Esophagus mucosa (tissue), 1 donor: ENCODE measurements at places on chromosomes 13 and 19. TPM values are rescaled to one million over a fixed set of nuclear protein-coding genes. Genes with fewer than 3 reads are reported as not detected.

Gene PODNL1
- 8.5 TPM for total RNA-seq

Gene LGALS14
- total RNA-seq, result not detected

Gene PNMA8A
- total RNA-seq, result 0.12 TPM

Gene C19orf53
- total RNA-seq, result 60.2 TPM

Gene IGFL2
- 2.3 TPM for total RNA-seq

Gene CGB1
- not detected for total RNA-seq

Gene SEMA6B
- total RNA-seq, result 2.0 TPM

Gene SIGLEC5
- total RNA-seq, result not detected

Gene LHFPL6
- total RNA-seq, result 3.3 TPM

Gene CCDC9
- 14.6 TPM for total RNA-seq

Gene CLDN10
- total RNA-seq, result 0.76 TPM

Gene SSC5D
- total RNA-seq, result 0.24 TPM

Gene IZUMO2
- not detected for total RNA-seq

Gene MISP
- 0.40 TPM for total RNA-seq

Gene CDC42EP5
- total RNA-seq, result 18.2 TPM

Gene YJEFN3
- 1.00 TPM for total RNA-seq

Gene ZNF304
- 5.3 TPM for total RNA-seq

Gene MBD3L3
- not detected for total RNA-seq

Gene GPR4
- 0.56 TPM for total RNA-seq

Gene DENND1C
- 1.3 TPM for total RNA-seq

Gene ZNF547
- total RNA-seq, result 1.4 TPM

Gene C5AR1
- total RNA-seq, result 1.1 TPM

Gene RELB
- 6.6 TPM for total RNA-seq

Gene ZNF296
- 8.1 TPM for total RNA-seq

Gene KMT2B
- 21.1 TPM for total RNA-seq

Gene SLC27A5
- total RNA-seq, result 6.4 TPM

Gene ERICH6B
- not detected for total RNA-seq

Gene KASH5
- total RNA-seq, result not detected

Gene FZR1
- 38.5 TPM for total RNA-seq

Gene SYT5
- not detected for total RNA-seq

Gene FLT1
- 5.3 TPM for total RNA-seq

Gene COMP
- total RNA-seq, result 0.16 TPM

Gene GPR18
- total RNA-seq, result not detected

Gene ZFP36
- 141 TPM for total RNA-seq

Gene PLVAP
- 22.6 TPM for total RNA-seq

Gene CYP2F1
- 0.36 TPM for total RNA-seq

Gene CHST8
- total RNA-seq, result 0.16 TPM

Gene HSD11B1L
- 1.1 TPM for total RNA-seq

Gene CCNA1
- 3.1 TPM for total RNA-seq

Gene FAM216B
- total RNA-seq, result not detected

Gene OLFM4
- total RNA-seq, result 3.0 TPM

Gene ARHGAP45
- total RNA-seq, result 5.1 TPM

Gene TNNI3
- not detected for total RNA-seq

Gene CALR3
- not detected for total RNA-seq

Gene PSG1
- not detected for total RNA-seq

Gene NECTIN2
- total RNA-seq, result 64.4 TPM

Gene SELENOV
- total RNA-seq, result not detected

Gene ZSWIM9
- 2.4 TPM for total RNA-seq

Gene ANKRD24
- 0.08 TPM for total RNA-seq

Gene PTGER1
- 0.44 TPM for total RNA-seq

Gene NLRP12
- 0.12 TPM for total RNA-seq

Gene ZNF600
- 6.1 TPM for total RNA-seq

Gene CCDC169
- total RNA-seq, result 0.40 TPM

Gene REEP6
- 8.5 TPM for total RNA-seq

Gene CCDC106
- total RNA-seq, result 4.7 TPM

Gene COLGALT1
- total RNA-seq, result 28.5 TPM

Gene ZNF708
- 4.5 TPM for total RNA-seq
